Stimulated activated CD8-positive, alpha-beta memory T cell treated with anti-CD3 and anti-CD28 coated beads, Interleukin-2, amount 100 ng/mL, for 1 hour (primary cell): ENCODE measurements at places on chromosomes 3 and 15.

DNA sequence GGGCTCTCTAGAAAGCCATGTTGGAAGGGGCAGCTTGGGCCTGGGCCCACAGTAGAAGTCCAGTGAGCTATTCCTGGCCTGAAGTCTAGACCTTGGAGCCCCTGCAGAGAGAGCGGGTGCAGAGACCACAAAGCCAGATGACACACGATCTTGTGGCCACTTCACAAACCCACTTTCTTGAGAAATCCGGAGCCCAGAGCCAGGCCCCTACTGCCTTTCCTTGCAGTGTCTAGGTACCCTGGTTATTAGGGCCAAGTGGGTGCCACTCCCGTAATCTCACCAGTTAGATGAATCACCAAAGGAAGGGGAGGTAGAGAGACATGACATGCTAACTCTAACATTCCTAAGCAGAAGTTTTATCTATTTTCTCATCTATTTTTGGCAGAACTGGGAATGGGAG lies 72.5 kb upstream of the ADAMTSL3 start:
- no peak for DNase-seq

GRCh38 chr3:39106851-39107387 lies 508 bp downstream of the GORASP1 start:
- DNase-seq, result no peak

- no peak for DNase-seq
These were observed 36.5 kb upstream of the UACA start for GRCh38 chr15:70799667-70800450.

GRCh38 chr3:101722394-101723173 lies 1.8 kb upstream of the CEP97 start:
- no peak for DNase-seq

DNA sequence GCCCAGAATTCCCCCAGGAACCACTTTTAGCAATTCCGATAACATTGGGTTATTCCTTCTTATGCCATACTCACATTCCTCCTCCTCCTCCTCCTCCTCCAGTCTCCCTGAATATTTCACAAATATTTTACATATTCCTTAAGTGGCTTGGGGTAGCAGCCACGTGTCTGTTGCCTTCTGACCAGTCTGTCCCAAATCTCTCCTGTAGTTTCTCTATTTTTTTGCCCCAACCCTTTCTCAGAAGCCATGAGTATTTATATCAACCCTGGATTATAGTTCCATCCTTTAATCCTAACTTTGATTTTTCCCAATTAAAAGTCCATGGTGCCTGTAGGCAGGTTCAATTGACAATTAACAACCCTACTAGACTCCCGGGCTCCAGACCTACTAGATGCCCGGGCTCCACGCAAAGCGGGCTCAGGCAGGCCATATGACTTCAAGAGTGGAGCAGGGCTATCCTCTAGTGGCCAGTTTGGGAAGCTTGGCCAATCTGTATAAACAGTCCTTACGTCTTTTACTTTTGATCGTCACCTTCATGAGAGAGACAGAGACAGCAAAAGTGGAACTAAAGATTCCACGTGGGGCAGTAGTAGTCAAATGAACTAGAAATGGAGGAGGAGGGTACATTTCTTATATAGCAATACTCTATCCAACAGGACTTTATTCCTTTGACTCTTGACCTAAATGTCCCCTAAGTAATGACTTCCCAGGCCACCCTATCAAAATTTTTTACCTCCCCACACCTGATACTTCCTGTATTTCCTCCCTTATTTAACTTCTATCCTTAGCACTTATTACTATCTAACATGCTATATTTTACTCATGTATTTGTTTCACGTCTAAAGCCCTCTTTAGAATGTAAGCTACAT lies 69.7 kb downstream of the USF3 start:
- DNase-seq, result no peak

- no peak for DNase-seq
These were observed 85.6 kb downstream of the SEC22A start for GRCh38 chr3:123287051-123287961.

- DNase-seq, result no peak
These were observed 103.9 kb downstream of the ISL2 start for GRCh38 chr15:76440441-76440840.

DNA sequence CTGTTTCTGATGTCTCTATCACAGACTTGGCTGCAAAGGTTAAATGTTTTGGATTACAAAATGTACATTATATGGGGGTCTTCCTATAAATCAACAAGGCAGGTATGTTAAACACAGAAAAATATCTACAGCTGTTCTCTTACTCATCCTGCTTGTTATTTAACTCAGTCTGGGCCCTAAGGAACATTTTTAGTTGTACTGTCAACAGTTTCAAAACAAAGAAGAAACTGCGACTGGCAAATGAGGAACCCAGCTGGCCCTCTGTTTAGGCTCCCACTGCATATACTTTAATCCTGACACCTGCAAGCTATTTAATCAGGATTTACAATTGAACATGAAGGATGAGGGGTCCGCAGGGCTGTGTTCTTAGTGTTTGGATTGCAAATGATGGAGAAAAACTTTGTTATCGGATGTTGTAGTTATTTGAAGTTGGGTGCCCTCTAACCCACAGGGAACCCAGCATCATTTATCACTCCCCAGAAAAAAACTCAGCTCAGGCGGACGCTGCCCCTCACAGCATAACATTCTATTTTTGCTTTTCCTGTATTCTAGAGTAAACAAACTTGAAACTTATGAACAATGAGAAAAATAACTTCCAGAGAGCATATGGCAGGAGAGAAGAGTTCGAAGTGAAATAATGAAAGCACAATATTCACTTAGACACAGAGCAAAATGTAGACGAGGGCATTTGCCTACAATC lies 91.2 kb downstream of the POLR2M start:
- DNase-seq, result no peak

- no peak for DNase-seq
These were observed 4.6 kb upstream of the ALCAM start for GRCh38 chr3:105362021-105362665.

- no peak for DNase-seq
These were observed 622.2 kb downstream of the ZPLD1 start for GRCh38 chr3:103057003-103057402.

DNA sequence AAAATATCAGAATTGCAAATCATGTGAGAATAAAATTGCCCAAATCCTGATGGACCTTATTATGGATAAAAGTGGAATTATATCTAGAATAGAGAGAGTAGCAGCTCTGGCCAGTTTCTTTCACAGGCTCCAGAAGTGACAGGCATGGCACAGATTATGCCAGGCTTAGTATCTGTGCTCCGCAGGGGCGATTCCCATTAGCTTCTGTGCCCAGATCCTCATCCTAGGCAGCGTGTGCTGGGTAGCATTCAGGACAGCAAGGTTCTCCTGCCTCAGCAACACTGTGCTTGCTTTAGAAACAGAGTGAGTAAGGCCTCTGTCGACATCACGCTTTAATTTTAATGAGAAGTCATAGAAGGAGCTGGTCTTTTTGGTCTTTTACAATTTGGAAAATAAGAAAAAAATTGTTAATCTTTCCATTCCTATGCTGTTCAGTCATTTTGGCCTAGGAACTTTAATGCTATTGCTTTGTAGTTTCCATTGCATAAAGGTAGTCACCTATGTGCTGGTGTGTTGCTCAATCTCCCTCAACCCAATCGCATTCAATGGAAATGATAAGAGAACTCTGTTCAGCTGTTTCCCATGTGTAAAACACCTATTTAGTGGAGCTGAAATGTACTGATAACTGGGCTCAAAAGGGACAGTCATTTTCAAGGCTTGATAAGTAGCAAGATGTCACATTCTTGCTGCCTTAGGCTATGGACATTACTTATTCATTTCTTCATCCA lies 770.1 kb downstream of the AGBL1 start:
- DNase-seq, result no peak

DNA sequence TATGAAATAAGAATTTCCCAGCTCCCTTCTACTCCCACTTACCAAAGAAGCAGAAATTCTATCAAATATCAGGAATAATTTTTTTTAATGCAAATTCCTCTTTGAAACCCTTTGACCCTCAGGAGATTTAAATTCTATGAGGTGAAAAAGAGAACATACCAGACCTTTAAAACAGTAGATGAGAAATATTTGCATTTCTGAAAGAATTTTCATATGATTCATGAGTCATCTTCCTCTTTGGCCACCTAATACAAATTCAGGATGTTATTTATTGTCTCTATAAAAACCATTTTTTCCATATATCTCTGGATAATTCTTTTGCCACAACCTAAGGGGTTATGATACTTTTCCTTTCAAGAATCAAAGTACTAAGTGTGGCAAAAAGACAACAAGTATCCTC lies 67.3 kb upstream of the ST3GAL6 start:
- no peak for DNase-seq

- no peak for DNase-seq
These were observed 89.5 kb upstream of the IQSEC1 start for GRCh38 chr3:13162549-13163320.
